ENCODE measurements at places on chromosomes 2 and 18.

GRCh38 chr2:206565666-206566065 is 76.6 kb upstream of the FAM237A start:
- no peak for DNase-seq

- DNase-seq = no peak
These were observed 9.3 kb upstream of the NPC1 start for GRCh38 chr18:23595591-23595990.

GRCh38 chr2:239890206-239890746 is 134.9 kb downstream of the NDUFA10 start:
- DNase-seq = no peak

DNA sequence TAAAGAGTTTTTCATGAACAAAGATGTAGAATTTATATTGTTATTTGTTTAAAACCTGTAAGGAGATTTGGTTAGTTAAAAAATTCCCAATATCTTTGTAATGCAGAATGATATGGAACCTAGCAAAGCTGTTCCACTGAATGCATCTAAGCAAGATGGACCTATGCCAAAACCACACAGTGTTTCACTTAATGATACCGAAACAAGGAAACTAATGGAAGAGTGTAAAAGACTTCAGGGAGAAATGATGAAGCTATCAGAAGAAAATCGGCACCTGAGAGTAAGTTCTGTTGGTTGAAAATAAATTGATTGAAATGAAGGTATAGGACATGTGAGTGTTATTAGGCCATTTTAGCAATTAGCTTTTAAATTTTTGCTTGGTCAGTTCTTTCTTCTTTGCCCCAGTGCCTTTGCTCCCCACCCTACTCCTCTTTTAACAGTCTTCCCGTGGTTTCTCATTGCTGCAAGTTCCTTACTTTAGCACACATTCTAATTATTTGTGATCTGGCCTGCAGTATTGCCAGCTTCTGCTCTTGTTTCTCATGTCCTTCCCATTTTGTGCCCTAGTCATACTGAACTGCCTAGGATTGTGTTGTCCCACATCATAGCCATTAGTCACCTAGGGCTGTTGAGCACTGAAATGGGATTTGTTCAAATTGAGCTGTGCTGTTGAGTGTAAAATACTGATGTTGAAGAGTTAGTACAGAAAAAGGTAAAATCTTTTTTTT is 36.6 kb downstream of the VAPA start:
- DNase-seq = no peak

- no peak for DNase-seq
These were observed 267.6 kb downstream of the GBX2 start for GRCh38 chr2:235900631-235901030.

GRCh38 chr2:18900691-18901141 is 311.3 kb upstream of the NT5C1B start:
- no peak for DNase-seq

- DNase-seq = no peak
These were observed 3.2 kb upstream of the LIMS2 start for GRCh38 chr2:127678531-127678930.

GRCh38 chr2:66872081-66872985 is 437.4 kb downstream of the MEIS1 start:
- no peak for DNase-seq

DNA sequence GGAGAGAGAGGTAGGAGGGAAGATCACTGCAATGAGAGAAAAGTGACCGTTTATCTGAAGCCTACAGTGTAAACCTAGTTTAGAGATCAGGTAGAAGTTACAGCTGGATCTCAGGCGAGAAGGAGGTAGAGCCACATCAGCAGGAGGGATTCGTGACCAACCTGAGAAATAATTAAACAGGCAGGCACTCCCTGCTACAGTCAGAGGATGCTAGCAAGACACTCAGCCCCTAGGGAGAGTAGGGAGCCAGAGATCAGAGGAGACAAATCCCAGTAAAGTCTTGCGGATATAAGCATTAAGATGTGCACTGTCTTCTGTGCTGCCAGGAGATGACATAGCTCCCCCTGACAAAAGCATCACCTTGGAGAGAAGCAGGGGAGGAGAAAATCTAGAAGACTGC is 629.1 kb upstream of the SLC39A10 start:
- no peak for DNase-seq

DNA sequence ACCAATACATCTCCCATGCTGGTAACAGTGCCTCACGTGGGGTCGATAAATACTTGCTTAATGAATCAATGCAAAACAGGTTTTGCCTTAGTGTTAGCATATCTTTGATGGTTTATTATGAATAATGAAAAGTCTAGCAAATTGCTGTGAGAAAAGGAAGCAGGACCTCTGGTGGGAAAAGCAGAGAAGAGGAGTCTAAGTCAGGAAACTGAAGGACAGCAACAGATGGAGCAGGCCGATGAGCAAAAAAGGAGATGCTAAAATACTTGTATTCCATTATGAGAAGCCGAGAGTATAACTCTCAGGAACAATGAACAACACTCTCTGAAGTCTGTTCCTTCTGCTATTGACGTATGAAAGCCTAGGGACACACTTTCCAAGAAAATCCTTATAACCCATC is 555.2 kb upstream of the KLHL29 start:
- DNase-seq = no peak

DNA sequence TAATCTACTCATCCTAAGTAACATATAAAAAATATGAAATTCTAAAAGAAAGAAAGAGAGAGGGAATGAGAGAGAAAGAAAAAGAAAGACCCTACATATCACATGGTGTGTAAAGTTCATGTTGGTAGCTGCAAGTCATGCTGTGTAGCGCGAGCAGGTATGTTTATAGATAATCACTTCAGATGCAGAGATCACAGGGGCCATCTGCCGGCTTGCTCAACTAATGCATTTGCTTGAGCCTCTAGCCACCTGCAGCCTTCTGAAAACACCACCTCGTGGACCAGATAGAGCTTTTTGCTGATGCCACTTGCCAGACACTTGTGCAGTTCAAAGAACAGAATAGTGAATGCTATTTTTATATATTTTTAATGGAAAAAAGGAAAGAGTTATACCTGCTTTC is 37.6 kb downstream of the CDH7 start:
- no peak for DNase-seq

DNA sequence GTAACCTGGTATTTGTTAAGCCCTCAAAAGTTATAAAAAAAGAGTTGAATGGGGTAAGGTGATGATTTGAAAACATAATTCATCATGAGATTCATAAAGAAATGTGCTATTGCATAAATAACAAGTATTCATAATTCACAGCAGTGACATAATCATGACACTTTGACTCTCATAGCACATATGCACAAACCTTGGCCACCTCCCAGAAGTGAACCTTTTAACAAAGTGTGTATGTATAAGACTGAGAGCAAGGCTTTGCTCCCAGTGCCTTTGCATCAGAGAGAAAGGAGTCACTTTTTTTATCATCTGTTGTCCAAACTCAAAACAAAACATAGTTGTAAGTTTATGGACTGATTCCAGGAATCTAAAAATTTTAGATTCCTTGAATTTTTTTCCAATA is 15.0 kb upstream of the HTR2B start:
- no peak for DNase-seq

GRCh38 chr2:199583676-199584075 is 125.9 kb upstream of the SATB2 start:
- no peak for DNase-seq

DNA sequence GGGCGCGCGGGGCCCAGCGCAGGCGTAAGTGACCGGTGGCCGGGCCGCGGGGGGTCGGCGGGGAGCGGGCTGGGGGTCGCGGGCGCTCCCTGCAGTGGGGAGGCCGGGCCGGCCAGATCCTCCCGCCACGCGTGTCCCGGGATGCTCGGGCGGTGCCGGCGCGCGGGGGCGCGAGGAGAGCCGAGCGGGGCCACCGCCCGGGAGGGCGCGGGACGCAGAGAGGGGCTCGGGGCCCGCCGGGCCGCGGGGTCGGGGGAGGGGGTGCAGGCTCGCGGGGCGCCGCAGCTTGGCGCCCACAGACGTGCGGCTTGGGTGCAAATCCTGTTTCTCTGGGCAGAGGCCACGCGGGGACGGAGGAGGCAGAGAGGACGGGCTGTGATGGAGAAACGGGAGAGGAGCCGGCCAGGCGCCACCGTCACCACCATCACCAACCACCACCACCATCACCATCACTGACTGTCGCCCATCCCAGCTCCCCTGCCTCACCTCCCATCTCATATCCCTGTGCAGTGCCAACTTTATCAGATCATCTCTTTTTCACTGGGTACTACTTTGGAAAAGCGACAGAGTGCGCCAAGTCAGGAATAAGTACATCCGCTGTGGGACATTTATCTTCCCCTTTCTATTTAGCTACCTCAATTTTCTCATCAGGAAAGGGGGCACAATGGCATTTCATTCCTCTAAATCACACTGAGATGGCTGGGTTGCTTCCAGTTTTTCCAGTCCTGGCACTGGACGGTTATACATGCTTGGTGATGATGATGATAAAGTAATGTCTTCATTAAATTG is 97.2 kb upstream of the GPR45 start:
- no peak for DNase-seq

GRCh38 chr2:8502316-8502715 is 179.5 kb upstream of the ID2 start:
- no peak for DNase-seq

- DNase-seq = no peak
These were observed 871.8 kb downstream of the SLC4A3 start for GRCh38 chr2:220499225-220499624.

DNA sequence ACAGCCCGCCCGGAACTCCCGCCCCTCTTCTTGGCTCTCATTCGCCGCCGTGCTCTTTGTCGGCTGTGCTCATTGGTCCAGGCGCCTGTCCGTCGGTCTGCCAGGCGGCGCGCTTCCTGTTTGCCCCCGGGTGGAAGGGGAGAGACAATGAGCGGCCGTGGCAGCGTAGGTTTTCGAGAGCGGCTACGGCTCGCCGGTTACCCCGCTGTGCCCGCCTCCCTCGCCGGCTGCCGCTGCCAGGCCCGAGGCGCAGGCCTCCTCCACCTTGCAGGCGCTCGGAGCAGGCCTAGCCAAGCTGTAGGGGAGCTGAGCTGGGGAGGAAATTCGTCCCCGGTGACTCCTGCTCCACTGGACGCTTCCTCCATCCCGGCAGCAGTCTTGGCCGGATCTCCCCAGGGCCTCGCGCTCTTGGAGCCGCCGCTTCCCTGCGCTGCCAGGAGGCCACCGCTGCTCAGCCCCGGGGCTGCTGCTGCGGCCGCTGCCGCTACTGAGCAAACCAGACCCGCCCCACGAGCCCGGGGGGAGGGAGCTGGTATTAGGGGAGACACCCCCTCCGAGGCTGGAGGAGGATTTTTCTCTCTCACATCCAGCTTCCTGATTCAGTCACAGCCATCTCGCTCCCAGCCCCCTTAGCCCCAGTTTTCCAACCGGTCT is at the start of gene SP3:
SP3 (minus strand) TSS at position 2 of the 654 bp plus-strand sequence. CDS start 202 bp downstream, outside the sequence.
- DNase-seq = peak; percentile 76

DNA sequence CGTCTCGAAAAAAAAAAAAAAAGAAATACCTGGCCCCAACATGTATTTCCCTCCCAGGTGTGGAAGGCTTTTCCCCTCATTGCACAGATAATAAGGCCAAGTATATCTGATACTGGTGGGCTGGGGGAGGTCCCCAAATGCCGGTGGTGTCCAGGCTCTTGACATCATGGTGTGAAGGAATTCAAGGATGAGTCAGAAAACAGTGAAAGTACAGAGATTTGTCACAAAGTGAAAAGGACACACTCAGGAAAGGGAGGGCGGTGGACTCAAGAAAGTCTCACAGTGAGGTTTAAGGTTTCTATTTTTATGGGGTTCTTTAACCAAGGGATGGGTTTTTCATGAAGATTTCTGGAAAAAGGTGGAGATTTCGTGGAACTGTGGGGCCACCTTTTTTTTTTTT is 37.8 kb upstream of the FZD5 start:
- no peak for DNase-seq

DNA sequence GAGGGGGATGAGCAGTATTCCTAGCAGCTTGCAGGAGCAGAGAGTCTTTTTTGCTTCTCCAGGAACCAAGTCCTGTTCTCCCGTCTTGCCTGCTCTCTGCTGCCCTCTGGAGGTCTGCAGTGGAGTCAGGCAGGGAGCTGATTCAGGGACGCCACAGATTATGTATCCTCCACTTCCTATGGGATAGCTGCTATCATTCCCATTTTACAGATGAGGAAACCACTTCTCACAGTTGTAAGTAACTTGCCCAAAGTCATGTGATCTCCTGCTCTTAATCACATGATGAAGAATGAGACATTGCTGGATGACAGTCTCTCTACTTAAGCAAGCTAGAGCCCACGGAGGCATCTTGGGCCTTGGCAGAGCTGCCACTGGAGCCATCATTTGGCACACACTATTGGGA is 8.3 kb downstream of the SLC4A5 start:
- DNase-seq = no peak

DNA sequence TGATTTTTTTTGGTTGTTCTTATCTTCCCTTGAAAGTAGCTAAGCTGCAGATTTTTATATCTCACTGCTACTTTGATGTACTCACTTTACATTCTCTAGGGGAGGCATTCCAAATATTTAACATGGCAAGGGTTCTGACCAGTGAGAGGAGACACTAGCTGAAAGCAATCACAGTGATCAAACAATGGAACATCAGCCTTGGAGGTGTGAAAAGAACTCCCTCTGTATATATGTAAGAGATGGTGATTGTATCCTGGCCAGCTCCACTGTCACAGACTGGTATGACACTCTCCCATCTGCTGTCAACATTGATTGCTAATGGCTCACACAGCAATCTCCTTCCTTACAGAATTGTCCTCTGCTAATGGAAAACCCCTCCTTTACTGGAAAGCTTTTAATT is 291.7 kb upstream of the CDH19 start:
- DNase-seq = no peak

- no peak for DNase-seq
These were observed 775 bp downstream of the SNED1 start for GRCh38 chr2:240998995-240999791.

- DNase-seq = no peak
These were observed 56.4 kb upstream of the STPG4 start for GRCh38 chr2:47211497-47212011.
